Stimulated activated naive CD4-positive, alpha-beta T cell treated with Interleukin-2 at 50 U/mL for 16 hours (primary cell): ENCODE measurements at places on chromosomes 5 and 9.

GRCh38 chr9:6782981-6783380 lies 25.2 kb downstream of the KDM4C start:
- no peak for DNase-seq

GRCh38 chr5:178288401-178289368 lies 56.1 kb upstream of the PHYKPL start:
- no peak for DNase-seq

- DNase-seq: no peak
Observed at GRCh38 chr9:115350548-115350947, 232.6 kb upstream of the TNC start.

- no peak for DNase-seq
Observed at GRCh38 chr9:35861161-35861897, 8.9 kb downstream of the OR13J1 start.

DNA sequence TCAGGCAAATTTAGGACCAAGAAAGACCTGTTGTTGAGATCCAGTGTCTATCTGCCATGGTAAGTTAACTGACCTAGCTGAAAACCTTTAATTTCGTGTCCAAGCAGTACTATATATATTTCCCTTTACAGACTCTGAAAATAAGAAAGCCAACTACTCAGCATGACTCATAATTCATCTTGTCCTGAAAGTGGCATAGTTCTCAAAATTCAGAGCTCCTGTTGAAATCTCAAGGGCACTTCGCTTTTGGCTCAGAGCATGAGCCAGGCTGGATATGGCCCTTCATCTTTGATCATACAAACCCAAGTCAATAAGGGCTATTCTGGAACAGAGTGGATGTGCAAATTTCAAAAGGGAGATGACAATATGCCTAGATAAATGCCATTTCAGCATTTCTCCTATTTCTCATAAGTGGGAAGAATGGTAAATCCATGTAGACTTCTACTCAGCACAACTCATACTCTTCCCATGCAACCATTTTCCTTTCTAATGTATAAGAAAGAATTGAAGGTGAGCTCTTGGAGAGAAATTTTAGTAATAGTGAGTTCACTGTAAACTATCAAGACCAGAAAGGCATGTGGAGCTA lies 567.9 kb upstream of the DAB2 start:
- no peak for DNase-seq

GRCh38 chr5:140262839-140263238 lies 40.1 kb downstream of the PFDN1 start:
- DNase-seq: no peak

- DNase-seq: no peak
Observed at GRCh38 chr5:179610903-179611265, 12.6 kb downstream of the HNRNPH1 start.

DNA sequence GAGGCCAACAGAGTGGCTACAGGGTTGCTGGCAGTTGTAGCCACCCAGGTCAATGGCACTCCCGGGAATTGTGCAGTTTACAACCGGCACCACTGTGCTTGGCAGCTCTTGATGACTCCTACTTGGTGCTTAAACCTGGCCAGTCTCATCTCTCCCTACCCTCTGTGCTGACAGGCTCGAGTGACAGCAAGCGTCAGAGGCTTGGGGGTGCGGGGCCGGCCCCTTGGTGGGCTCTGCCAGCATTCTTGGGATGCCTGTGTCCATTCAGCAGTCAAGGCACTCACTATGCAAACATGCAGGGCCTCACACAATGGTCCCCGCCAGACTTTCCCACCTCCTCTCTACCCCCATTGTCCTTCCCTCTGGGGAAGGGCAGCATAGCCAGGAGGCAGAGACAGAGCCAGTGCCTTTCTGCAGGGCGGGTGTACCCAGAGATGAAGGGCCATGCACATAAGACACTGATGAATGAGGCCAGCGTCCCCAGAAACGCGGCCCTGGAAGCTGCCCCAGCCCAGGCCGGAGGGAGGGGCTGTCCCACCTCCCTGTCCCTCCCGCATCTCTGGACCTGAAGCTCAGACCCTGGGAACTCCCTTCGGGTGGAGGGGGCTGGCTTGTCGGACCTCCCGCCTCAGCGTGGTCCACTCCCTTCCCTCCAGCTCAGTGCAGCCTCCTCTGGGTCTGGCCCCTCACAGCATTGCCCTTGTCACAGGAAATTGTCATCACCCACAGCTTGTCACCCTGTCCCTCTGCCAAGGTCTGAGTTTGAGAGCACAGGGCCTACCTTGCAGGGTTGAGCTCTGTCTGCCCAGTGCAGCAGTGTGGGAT lies 26.4 kb upstream of the NOTCH1 start:
- DNase-seq: no peak

GRCh38 chr9:26301659-26302058 lies 590.9 kb downstream of the CAAP1 start:
- no peak for DNase-seq

DNA sequence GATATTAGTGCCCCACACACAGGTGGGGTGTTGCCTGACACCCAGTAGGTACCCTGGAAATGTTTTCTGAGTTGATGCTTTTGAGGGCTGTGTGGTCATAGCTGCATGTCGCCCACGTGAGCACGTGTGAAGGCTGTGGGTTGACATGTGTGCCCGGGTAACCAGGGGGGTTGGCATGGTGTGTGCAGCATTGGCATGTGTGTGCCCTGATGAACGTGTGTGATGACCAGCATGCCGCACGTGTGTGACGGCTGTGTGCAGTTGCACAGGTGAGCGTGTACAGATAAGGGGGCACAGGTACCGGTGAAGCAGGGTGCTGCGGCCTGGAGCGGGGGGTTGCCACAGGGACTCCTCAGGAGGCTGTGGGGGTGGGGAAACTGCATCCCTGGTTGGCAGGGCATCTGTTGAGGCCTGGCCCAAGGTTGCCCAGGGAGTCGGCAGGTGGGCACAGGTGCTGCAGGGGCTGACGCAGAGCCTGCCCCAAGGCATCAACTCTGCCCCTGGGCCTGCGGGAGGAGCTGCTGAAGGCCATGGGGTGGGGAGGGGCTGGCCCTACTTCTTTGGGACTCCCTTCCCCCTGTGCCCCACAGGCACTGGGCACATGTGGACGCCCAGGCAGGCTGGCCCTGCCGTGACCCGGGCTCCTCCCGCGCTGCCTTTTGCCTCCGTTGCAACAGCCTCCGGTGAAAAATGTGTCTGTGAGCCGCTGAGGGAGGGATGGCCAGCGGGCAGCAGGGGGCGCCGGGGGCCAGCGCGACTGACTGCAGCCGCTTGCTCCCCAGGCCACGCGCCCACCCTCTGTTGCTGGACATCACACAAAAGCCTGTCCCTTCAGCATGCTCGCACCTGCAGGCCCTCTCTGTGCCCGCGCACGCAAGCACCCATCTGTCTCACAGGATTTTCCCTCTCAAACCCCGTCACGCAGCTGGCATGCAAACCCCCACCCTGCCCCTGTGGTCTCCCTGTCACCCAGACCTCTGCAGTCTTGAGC lies 2.2 kb downstream of the UNC5A start:
- DNase-seq: no peak

GRCh38 chr5:147400881-147401280 lies 109.0 kb downstream of the DPYSL3 start:
- DNase-seq: no peak

GRCh38 chr5:68225911-68226545 lies 10.5 kb downstream of the PIK3R1 start:
- DNase-seq: no peak

- DNase-seq: no peak
Observed at GRCh38 chr9:91212596-91213243, 149.0 kb downstream of the AUH start.

DNA sequence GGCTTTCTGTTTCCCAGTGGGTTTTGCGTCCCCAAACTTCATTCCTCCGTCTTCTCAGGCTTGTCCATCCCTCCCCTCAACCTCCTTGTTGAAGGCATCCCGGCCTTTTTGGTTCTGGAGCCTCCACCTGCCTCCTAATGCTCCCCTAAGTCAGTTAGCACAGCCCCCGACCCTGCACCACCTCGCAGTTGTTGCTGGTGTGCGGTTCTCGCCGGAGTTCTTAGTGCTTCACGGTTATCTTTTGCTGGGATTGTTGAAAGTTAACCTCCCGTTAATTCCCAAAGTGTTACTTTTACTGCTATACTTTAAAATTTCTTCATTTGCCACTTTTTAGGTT lies 447 bp downstream of the UBLCP1 start:
- no peak for DNase-seq

- DNase-seq: no peak
Observed at GRCh38 chr5:127961006-127961762, 122.4 kb upstream of the SLC12A2 start.

GRCh38 chr9:132184124-132184523 lies 22.3 kb downstream of the NTNG2 start:
- no peak for DNase-seq

GRCh38 chr9:96782235-96782634 lies 4.3 kb upstream of the ZNF510 start:
- no peak for DNase-seq

DNA sequence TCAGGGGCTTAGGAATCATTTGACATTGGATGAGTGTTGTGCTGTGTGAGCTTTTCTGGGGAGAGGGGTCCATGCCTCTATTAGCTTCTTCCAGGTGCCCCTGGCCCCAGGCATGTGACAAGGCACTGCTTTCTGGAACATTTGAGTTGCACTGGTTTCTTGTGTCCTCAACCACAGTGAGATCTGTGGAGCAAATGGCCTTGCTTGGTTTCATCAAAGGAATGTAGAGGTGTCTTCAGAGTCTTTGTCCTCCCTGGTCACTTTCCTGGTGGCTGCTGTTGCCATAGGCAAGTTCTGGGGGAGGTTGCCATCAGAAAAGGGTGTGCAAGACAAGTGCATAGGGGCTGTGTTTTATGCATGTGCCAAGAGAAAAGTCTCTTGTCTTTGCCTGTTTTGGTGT lies 157.5 kb downstream of the MACROH2A1 start:
- DNase-seq: no peak

GRCh38 chr9:21982861-21983560 lies 11.2 kb downstream of the CDKN2A start:
- DNase-seq: no peak

DNA sequence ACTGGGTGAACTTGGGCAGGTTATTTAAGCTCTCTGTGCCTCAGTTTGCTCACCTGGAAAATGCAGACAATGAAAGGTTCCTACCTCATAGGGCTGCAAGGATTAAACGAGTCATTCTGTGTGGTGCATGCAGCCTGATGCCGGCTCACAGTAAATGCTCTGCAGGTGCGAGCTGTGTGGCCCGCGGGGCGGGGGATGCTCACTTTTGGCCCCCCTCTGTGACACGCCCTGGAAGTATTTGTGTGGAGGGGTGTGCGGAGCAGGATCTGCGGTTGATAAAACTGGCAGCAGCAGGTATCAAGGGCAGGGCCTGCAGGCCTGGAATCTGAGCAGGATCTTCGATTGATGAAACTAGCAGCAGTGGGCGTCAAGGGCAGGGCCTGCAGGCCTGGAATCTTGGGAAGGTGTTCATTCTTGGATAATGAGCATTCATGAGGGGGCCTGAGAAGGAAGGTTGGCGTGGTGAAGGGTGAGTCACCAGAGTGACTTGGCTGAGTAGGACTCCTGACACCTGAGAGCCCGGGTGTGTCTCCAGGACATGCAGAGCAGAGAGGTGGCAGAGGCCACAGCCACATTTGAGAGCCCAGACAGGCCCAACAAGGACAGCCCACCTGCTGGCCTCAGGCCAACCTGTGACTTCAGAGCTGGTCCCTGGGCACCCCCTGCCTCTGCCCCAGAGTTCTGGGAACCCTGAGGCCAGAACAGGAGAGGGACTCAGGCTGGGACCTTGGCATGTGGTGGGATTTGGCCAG lies 11.9 kb downstream of the UNC5A start:
- no peak for DNase-seq
